T47D (cell line): ENCODE measurements at places on chromosomes 12 and 14.
A peak's percentile ranks its signal among the peaks of the same experiment; 100 is the strongest.

DNA sequence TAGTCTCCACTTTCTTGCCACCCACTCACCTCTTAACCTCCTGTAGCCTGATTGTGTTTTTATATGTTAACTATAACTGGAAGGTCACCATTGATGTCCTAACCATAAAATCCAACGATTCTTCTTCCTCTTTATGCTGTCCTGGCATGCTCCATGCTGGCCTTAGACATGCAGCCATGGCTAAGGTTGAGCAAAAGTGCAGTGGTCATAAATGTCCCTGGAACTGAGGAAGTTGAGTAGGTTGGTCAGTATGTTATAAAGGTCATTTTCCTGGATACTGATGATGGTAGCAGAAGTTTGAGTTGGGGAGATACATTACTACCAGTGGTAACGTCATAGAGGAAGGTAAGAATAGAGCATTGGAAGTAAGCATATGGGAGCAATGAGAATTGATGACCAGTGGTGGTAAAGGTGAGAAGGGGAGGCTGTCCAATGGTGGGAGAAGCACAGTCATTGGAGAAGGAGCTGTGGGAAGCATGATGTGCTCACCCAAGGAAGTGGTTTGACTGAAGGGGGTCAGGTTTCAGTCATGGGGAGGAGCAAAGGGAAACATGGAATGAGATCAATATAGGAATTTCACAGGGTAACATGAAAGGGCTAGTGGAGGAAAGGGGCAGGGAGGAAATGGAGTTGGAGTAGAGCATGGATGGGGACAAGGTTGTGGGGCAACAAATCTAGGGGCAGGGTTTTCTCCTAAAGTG lies 240.8 kb downstream of the DACT1 start:
- peak; percentile 10 for DNase-seq

DNA sequence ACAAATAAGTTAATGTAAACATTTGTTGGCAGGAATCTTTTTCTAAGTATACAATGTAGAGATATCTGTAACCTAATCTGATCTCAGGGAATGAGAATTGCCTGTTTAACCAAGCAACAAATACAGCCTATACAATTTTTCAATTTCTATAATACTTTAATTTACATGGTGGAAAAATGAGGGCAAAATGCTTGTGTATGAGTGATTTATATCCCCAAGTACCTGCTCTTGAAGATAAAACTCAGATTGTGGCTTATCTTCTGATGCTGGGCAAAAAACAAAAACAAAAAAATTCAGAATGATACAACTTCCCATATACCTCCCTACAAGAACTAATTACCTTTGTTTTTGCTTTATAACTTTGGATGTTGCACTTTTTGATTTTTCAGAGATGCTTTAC lies 2.2 kb downstream of the CNOT2 start:
- DNase-seq, result no peak

GRCh38 chr12:53806721-53807120 lies 54.9 kb upstream of the CISTR start:
- DNase-seq, result no peak

DNA sequence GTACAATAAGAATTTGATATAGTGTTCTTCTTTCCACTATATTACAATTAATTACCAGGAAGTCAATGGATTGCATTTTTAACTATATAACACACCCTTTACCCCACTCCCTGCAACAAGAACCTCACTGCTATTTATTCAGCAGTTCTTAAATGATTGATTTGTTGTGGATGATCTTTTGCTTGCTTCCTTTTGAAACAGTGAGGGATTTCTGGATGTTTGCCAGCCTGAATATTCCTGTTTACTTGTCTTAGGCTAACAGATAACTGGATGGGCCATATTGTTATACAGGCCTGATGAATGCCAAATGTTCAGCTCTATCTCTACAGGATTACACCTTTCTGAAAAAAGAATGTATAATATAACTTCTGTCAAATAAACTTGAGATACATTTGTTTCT lies 497.6 kb downstream of the APAF1 start:
- no peak for DNase-seq

DNA sequence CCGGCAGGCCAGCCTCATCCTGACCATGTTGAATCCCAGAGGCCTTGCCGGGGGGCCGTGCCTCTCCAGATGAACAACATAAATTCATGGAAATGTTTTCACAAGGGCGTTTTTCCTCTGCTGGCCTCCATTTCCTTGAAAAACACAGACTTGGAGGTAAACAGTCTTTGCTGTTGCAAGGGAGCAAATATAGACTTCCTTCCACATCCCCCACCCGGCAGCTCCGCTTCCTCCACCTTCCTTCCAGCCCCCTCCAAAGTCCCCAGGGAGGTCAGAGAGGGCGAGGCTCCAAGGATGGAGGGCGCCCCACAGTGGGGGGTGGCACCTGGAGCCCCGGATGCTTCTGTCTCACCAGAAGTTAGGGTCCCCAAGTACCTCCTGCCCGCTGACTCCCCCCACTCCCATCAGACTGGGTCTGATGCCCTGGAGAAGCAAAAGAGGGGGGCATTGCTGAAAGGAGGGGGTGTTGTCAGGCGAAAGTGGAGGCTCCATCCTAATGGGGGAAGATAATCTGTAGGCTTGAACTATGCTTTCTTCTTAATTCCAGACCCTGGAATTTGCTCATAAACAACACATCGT lies 31.1 kb downstream of the CALM1 start:
- DNase-seq, result no peak

GRCh38 chr12:64461634-64462414 lies 9.9 kb downstream of the TBK1 start:
- no peak for DNase-seq

- no peak for DNase-seq
These were observed 13.9 kb upstream of the CCDC196 start for GRCh38 chr14:66472251-66472650.

DNA sequence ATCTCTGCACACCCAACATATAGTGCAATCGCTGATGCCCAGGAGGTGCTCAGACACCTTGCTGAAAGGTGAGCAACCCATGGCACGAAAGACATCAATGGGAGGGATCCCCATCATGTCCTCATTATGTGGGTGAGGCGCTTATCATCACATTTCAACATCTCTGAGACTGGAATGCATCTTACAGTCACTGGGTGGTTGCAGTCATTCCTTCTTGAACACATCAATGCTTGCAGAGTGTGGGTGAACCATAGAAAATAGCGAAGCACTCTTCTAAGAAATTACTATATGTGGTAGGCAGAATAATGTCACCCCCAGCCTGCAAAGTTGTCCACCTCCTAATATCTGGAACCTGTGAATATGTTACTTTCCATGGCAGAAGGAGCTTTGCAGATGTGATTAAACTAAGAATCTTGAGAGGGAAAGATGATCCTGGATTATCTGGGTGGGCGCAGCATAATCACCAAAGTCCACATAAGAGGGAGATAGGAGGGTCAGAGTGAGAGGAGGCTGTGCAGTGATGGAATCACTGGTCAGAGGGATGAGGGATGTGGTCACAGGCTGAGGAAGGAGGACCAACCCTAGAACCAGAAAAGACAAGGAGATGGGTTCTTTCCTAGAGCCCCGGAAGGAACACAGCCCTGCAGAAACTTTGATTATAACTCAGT lies 51.2 kb downstream of the GLRX5 start:
- no peak for DNase-seq

DNA sequence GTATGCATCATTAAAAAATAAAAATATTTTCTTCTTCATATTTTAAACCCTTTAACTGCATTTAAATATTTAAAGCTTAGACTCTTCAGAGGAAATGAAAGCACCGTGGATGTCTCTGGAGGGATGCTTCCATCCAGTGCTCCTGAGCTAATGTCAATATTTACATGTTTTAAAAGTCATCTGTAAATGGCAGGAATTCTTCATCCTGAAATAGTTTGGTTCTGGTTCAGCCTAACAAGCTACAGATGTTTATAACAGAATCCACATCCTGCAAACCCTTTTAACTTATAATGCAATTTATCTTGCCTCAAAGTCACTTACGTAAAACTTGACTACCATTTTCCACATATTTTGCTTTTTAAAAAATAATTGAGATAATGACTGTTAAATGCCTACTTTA lies 1207.3 kb downstream of the SLC16A7 start:
- DNase-seq, result no peak

DNA sequence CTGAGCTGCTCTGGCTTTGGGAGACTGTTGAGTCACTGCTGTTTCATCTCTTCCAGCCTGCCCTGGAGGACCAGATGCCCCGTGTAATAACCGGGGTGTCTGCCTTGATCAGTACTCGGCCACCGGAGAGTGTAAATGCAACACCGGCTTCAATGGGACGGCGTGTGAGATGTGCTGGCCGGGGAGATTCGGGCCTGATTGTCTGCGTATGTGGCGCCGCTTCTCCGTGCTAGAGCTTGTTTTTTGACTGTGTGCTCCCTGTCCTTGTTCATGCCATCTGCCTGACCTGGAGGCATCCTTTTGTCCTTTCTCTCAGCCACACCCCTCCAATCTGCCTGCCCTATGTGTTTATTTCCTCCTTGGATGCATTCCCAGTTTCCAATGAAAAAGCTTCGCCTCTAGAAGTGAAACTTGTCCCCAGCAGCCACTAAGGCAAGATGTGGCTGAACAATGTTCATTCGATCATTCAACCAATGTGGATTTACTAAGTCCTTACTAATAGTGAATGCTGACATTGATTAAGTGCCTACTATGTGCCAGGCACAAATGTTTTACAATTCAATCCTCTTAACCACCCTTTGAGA lies 98.6 kb downstream of the NT5DC3 start:
- DNase-seq, result no peak

DNA sequence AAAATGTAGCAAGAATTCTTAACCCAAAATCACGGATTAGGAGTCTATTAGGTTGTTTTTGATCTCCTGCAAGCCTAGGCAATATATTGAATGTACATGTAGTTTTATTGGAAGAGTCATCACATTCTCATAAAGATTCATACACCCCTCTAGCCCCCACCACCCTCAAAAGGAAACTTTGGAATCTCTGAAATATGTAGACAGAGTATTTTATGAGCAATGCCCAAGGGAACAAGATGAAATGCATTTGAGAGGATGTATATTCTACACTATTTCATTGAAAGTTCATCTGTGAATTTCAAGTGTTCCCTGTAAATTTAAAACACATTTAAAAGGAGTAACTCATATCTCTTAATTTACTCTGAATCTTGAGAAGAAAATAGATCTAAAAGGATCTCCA lies 103.7 kb downstream of the SYT1 start:
- no peak for DNase-seq

GRCh38 chr12:34597548-34598351 lies 575.5 kb downstream of the ALG10 start:
- DNase-seq, result no peak

GRCh38 chr12:127729381-127729780 lies 537.6 kb upstream of the TMEM132C start:
- no peak for DNase-seq
